ENCODE measurements at places on chromosomes 5 and 9.

DNA sequence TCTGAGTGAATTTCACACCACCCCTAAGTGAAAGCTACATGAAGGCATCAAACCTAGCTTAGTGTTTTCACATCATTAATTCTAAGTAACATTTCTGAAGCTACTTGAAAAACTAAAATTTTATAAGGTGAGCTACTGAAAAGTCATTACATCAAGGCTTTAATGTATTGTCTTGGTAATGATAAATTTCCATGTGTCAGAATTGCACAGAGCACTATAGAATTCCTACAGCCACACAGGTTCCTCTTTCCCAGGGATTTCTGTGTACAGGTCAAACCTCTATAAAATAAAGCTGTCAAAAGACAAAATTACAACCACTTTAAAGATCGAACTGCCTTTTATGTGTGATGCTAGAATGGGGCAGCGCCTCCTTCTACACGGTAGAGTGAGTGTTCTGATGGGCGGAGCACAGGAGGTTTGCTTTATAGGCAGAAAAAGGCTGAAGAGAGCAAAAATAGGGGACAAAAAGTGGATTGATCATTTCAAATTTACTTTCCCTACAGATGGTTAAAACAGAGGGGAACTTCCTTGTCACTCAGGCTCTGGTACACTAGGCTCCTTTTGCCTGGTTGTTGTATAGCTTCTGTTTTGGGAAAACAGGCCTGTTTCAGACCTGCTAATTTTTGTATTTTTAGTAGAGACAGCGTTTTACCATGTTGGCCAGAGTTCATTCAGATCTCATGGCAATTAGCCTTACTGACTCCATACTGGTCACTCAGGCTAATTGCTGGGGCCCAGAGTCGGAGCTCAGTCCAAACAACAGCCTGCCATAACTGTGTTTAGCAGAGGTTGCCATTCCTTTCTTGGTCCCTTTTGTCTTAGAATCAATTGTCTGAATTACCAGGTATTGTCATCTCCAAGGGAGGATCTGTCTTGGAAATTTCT lies 102.5 kb upstream of the BASP1 start:
- no peak for DNase-seq

DNA sequence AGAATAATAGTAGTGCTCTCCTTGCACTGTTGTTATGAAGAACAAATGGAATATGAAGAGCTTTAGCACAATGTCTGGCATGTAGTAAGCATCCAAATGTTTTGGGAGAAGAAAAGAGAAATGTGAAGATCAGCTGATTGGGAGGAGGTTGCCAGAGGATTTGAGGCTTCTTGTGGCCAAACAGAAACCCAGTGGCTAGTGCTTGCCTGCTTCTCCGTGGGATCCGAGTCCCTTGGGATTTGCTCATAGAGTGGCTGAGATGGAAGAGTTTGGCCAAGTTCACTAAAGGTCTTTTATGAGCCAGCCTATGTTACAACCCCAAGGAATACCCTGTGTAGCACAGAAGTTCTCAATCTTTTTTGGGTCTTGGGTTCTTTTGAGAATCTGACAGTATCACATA lies 86.0 kb downstream of the ANGPTL2 start:
- DNase-seq: no peak

- DNase-seq: no peak
Observed at GRCh38 chr5:42059291-42059690, 134.2 kb downstream of the FBXO4 start.

DNA sequence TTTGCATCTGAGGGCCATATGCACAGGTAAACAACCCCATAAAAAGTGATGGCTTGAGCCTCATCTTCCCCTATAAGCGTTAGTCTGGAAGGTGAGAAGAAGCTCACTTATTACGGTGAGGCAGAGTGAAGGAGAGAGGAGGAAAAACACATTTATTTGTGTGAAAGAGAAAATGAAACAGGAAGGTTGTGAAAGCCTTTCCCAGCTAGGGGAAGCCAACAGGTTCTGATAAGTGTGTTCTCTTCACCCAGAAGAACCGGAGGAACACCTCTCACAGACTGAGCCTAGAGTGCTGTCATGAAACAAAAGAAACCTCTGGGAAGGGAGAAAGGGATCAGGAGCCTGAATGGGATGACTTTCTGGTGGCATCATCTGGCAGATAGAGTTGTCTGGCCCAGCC lies 192.5 kb downstream of the PTTG1 start:
- no peak for DNase-seq

GRCh38 chr9:94624629-94625028 lies 14.7 kb downstream of the FBP1 start:
- no peak for DNase-seq

DNA sequence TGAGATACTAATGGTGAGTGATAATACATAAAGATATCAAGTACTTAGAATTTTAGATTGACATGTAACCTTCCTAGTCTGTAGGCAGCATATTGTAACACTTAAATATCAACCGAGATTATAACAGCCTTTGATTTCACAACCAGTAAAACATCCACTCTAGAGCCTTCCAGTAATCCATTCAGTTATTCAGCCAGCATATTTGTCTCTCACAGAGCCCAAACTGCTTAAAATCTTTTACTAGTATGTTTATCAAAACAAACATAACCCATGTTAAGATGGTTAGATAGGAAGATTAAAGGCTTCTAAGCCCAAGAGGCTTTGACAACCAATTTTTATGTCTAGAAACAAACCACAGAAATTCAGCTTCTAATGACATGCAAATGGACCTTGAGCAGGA lies 177.9 kb upstream of the FST start:
- DNase-seq: no peak

GRCh38 chr9:83956086-83956435 lies 24.0 kb downstream of the HNRNPK start:
- no peak for DNase-seq

GRCh38 chr9:71791875-71792274 lies 23.6 kb upstream of the CEMIP2 start:
- DNase-seq: no peak

DNA sequence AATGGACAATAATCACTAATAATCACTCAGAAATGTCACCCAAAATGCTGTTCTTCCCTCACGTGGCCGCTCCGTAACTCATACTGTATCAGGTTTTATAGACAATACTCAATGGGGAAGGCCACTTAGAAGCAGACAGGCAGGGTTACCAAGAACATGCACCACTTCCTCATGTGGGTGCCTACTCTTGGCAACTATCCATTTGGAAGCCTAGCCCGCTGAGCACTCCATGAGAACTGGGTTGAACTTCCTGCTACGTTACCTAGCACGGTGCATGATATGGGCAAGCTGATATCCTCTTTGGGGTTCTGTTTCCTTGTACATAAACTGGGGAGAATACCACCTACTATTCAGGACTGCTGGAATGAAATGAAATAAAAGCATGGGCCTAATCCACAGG lies 14.3 kb downstream of the DAP start:
- no peak for DNase-seq

- DNase-seq: no peak
Observed at GRCh38 chr5:135830876-135831275, 3.6 kb upstream of the SLC25A48 start.

DNA sequence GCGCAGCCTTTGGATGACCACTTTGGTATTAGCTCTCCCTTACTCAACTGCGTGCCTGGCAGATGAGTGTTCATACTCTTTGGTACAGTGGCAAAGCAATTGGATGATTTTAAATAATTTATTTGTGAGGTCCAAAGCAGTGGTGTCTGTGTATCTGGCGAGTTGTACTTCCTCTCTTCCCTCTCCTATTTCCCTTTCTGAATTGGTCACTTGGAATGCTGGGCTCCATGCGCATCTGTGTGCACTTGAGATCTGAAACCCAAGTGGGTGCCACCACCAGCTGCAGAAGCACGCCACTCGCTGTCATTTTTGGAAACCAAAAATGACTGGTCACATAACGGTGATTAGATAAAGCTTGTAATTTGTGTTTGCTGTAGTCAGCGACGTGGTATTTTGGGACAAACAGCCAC lies 386.0 kb upstream of the KLF4 start:
- DNase-seq: no peak

GRCh38 chr5:270340-270739 lies 1.1 kb upstream of the PDCD6 start:
- DNase-seq: peak; percentile 38

- no peak for DNase-seq
Observed at GRCh38 chr9:34454571-34455065, 3.8 kb downstream of the FAM219A start.

- DNase-seq: no peak
Observed at GRCh38 chr5:135266303-135266635, 132.8 kb downstream of the MACROH2A1 start.

DNA sequence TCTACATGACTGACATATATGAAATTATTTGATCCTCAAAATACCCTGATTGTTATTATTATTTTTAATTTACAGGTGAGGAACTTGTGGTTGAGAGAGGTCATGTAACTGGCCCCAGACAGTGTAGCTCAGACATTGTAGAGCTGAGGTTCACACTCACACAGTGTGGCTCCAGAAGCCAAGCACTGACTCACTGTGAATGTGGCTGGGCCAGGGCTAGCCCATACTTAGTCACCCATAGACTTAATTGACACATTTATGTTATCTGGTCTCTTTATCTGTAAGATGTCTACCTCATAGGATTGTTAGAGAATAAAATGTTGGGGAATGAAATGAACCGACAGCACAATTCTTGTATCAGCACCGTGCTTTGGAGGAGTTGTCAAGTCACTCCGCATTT lies 24.9 kb upstream of the CCDC112 start:
- no peak for DNase-seq

- no peak for DNase-seq
Observed at GRCh38 chr5:72561148-72561972, 54.1 kb upstream of the ZNF366 start.

All from H9 (cell line).